ENCODE measurements at places on chromosomes 4 and X.
A peak's percentile ranks its signal among the peaks of the same experiment; 100 is the strongest.

DNA sequence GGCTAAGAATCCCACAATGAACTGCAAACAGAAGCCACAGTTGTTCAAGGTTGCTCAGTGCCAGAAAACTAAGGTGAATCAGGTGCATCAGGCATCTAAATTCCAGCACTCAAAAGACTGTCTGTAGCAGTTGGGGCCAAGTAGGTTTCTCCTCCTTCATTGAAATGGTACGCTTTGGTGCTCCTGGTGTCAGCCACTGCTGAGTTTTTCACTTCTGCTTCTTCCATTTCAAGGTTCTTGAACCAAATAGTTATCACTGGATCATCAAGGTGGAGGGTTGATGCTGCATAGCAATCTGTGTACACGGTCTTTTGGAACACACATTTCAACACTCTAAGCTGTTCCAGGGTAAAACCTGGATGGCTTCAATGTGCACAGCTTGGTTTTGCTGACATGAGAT lies 74.4 kb downstream of the TMA16 start:
- DNase-seq, result no peak

- no peak for DNase-seq
These were observed 239.9 kb upstream of the TEX13A start for GRCh38 chrX:105460376-105460775.

DNA sequence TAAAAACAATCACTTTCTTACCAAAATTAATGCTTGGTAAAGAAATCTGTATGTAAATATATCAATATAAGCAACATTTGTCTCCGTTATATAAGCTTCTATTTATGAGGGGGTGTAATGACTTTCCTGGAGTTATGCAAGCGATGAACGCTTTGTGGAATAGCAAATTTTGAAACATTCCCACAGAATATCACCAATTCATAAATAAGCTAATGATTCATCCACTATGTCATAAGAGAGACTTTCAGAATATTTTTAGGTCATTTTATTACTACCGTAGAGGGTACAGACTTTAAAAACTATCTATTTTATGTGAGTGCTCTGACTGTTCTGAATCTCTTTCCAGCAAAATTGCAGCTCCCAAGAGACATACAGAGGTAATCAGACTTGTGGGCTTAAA lies 179.5 kb upstream of the FTHL17 start:
- DNase-seq, result no peak

- peak; percentile 37 for DNase-seq
These were observed 384.8 kb downstream of the FAM133A start for GRCh38 chrX:94058728-94059382.

DNA sequence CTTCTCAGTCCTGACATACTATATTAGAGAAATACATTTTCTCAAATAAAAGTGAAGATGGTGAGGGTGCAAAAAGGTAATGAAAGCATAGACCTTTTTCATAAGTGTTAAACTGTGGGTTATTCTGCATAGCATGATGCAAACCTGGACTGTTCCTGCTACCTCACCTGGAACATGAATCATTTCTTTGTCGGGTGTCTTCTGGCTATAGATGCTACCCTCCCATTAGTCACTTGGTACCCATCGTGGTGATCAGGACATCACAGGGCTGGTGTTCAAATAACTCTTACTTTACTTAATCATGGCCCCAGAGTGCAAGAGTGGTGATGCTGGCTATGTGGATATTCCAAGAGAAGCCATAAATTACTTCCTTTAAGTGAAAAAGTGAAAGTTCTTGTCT lies 264.7 kb upstream of the AGA start:
- DNase-seq, result no peak

GRCh38 chr4:109703664-109704361 lies 568 bp upstream of the CASP6 start:
- no peak for DNase-seq

GRCh38 chr4:36322921-36323354 lies 41.5 kb downstream of the DTHD1 start:
- DNase-seq, result no peak

DNA sequence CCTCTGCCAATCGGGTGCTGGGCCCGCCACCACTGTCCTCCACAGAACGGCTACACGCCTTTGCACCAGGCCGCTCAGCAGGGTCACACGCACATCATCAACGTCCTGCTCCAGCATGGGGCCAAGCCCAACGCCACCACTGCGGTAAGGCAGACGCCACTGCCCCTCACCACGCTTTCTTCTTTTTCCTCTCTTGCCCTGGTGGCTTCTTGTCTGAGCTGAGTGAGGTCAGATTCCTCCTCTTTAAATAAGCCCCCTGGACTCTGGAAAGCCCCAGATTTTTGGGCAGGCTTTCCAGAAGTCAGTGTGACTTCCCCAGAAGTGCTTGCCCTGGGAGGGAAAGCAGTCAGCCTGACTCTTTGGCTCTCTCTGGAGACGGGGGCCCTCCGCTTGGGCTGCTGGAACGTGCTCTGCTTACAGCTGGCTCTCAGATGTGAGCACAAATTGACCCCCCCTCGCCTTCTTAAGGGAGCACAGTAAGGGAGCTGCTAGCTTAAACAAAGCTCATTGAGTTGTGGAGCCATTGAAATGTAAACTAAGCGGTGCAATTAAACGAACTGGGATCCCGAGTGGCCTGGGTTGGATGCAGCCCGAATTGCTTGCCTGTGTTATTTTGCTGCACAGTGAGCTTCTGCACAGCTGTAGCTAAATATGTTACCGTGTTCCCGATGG lies 243.1 kb downstream of the ANK2 start:
- no peak for DNase-seq

DNA sequence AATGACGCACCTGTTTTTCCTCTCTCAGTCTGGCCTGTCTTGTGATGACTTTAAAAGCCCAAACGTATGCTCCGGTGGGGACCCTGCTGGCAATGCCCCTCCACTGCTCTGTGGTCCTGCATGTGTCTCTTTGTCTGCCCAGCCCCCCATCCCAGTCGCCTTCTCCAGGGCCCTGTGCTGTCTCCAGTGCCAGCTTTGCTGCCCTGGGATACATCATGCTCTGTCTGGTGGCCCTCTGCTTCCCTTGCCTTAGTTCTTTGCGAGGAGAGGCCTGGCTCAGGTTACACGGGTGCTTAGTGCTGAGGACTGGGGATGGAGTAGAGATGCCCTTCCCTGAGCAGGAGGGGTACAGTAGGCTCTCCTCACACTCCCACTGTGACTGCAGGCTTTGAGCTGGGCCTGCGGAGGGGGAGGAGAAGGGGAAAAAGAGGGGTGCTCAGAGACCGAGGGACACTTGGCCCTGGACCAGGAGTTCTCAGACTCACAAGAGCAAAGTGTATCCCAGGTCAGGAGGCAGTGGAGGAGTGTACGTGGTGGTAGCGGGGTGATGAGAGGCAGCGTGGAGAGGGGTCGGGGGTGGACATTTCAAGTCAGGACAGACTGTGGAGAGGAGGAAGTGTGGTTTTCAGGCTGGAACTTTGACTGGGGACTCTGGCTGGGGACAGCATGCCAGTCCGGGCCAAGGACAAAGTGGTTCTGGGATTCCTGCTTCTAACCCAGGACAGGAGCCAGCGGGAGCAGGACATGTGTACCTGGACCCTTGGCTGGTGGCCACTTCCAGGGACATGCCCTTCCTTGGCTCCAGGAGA lies 2.8 kb downstream of the APLN start:
- DNase-seq, result no peak

GRCh38 chrX:1554469-1555210 lies 17.7 kb upstream of the P2RY8 start:
- DNase-seq, result no peak

GRCh38 chrX:65034668-65035445 lies 58.6 kb upstream of the ZC4H2 start:
- peak; percentile 85 for DNase-seq

DNA sequence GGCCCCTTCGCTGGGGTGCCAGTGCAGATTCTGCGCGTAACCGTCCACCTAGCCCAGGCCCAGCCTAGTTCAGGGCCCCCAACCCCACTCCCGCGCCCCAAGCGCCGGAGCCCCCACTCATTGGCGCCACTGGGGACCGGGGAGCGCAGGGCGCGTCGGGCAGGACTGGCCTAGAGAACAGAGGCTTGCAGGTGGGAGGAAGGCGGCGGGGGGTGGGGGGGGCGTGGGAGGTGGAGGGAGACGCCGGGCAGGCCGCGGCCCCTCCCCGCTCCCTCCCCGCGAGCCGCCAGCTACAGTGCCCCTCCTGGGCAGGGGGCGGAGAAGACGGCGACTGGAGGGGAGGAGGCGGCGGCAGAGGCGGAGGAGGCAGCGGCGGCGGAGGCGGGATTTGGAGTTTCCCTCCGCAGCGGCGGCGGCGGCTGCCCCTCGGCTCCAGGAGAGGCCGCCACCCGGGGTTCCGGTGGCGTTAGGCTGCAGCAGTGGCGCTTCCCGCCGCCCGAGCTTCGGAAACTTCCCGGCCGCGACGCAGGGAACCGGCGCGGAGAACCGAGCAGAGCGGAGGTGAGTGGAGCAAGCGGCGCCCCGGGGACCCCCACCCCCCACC lies 4.8 kb upstream of the DUSP9 start:
- peak; percentile 51 for DNase-seq

- DNase-seq, result no peak
These were observed 93.9 kb downstream of the SH3KBP1 start for GRCh38 chrX:19793471-19793870.

- DNase-seq, result no peak
These were observed 85.6 kb downstream of the SLIT2 start for GRCh38 chr4:20337261-20337664.

DNA sequence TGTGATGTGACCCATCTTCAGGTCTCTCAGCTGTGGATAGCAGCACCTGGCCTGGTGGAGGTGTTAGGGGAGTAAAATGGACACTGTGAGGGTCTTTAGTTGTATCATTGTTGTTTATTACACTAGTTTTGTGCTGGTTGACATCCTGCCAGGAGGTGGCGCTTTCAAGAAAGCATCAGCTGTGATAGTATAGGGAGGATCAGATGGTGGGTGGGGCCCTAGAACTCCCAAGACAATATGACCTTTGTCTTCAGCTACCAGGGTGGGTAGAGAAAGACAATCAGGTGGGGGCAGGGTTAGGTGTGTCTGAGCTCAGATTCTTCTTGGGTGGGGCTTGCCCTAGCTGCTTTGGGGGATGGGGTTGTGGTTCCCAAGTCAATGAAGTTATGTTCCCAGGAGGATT lies 162.8 kb downstream of the PPP1R2C start:
- no peak for DNase-seq

GRCh38 chrX:29948653-29949052 lies 266.7 kb upstream of the MAGEB2 start:
- no peak for DNase-seq

- no peak for DNase-seq
These were observed 50.8 kb upstream of the PPP2R2C start for GRCh38 chr4:6523251-6523650.

DNA sequence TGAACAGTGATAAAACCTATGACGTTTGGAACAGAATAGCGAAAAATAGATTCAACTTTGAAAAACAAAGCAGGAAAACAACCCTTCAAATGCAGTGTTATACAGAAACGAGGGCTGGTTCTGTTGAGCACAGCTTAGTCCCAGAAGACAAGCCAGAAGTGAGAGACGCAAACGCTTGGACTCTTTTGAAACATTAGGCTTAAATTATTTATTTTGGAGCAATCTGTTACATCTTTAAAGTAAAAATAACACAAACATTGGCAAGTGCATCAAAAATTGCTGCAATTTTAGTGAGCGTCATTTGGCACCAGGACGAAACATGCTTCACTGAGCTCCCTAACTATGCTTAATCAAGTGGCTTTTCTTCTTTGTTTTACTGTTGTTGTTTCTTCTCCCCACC lies 63.5 kb downstream of the ENPP6 start:
- DNase-seq, result no peak
